Sigmoid colon (tissue), 7 donors: ENCODE measurements at places on chromosomes 12 and 14. TPM values are rescaled to one million over a fixed set of nuclear protein-coding genes. Genes with fewer than 3 reads are reported as not detected.

DNA sequence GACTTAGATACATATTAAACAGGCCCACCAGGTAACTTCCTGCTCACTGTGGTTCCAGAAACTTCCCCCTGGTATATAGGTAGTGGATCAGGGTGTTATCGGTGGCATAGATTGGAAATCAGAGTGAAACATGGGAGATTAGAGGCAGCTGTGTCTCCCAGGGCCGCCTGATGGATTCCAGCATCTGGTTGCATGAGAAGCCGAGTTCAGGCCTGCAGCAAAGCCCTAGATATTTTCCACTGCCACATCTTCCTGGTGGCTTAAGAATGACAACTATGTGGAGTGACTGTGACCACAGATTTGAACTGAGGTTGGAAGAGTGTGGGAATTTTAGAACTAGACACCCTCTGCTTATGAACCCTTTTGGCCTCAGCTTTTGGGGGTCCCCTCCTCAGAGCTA lies 184.8 kb upstream of the NTF3 start:
- DNase-seq: no peak

GRCh38 chr12:84891106-84891838 lies 21.3 kb downstream of the SLC6A15 start:
- no peak for DNase-seq

- no peak for DNase-seq
These were observed 42.1 kb upstream of the CTDSP2 start for GRCh38 chr12:57888409-57889157.

DNA sequence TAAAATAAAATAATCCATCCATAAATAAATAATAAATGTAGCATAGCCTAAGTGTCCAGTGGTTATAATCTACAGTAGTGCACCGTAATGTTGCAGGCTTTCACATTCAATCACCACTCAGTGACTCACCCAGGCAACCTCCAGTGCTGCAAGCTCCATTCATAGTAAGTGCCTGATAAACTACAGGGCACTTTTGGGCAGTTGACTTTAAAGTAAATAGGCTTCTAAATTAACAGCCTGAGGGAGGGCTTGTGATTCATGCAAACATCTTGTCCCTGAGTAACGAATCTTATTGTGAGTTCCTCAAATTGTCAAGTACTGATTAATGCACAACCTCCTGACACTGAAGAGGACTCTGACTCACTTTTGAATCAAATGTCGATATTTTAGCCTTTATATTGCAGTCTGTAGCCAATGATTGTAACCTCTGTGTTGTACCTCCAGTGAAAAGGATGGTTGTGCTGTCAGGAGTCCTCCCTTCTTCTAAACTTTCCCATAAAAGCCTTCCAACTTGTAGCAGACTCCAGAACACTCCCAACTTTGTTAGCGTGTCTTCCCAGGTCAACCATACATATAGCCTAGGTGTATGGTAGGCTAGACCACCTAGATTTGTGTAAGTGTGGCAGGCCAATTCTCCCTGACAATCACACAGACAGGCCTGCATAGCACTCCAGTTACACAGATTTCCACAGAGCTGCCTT lies 55.0 kb upstream of the BICD1 start:
- no peak for DNase-seq

GRCh38 chr14:105315211-105315721 lies 718 bp downstream of the PACS2 start:
- no peak for DNase-seq

GRCh38 chr12:117580015-117580717 lies 218.7 kb upstream of the NOS1 start:
- no peak for DNase-seq

DNA sequence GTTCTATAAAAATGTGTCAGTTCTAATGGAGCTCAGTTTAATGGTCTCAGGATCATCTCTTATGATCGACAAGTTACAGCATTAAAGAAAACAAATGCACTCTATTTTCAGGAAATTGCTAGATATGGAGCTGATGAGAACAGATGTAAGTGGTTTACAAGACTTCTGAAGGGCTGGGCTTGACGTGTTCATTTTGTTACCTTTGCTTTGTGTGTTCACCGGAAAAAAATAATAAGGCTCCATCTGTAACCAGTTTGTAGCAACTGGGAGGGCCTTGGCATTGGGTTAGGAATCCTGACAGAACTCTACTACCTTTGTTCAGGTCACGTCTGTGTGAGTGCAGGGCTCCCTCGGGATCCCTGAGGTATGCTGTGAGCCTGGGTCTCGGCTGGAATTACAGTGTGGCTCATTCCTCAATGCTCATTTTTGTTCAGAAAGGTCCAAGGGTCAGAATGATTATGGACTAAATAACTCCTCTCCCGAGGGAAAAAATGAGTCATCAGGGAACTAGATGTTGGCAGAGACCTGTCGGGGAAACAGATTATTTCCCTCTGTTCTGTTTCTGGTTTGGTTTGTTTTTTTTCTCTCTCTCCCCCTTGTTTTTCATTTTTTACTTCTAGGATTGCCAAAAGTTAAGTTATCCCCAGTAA lies 158.0 kb downstream of the SLC5A8 start:
- DNase-seq: no peak

DNA sequence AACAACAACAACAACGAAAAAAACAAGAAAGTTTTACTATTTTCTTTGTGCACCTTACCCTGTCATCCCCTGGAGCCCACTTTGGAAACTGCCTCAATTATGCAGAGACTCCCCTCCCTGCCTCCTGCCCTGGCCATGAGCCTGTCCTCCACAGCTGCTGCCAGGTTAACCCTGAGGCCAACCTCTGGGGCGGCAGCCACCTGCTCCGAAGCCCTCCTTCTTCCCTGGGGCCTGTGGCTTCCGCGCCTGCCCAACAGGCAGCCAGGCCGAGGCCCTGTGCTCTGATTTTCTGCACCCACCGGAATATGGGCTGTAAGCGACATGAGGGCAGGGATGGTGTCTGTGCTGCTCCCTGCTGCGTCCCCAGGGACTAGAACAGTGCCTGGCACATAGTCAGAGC lies 183.0 kb downstream of the CALM1 start:
- DNase-seq: no peak

DNA sequence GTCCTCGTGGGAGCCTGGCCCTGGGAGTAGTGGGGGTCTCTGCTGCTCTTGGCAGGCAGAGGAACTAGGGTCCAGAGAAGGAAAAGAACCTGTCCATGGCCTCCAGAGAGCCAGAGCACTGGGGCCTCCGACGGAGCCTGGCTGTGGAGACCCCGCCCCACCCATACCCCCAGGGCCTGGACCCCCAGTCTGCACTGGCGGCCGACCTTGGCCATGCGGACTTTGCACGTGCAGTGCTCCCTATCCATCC lies 1.1 kb downstream of the BEGAIN start:
- DNase-seq: no peak

DNA sequence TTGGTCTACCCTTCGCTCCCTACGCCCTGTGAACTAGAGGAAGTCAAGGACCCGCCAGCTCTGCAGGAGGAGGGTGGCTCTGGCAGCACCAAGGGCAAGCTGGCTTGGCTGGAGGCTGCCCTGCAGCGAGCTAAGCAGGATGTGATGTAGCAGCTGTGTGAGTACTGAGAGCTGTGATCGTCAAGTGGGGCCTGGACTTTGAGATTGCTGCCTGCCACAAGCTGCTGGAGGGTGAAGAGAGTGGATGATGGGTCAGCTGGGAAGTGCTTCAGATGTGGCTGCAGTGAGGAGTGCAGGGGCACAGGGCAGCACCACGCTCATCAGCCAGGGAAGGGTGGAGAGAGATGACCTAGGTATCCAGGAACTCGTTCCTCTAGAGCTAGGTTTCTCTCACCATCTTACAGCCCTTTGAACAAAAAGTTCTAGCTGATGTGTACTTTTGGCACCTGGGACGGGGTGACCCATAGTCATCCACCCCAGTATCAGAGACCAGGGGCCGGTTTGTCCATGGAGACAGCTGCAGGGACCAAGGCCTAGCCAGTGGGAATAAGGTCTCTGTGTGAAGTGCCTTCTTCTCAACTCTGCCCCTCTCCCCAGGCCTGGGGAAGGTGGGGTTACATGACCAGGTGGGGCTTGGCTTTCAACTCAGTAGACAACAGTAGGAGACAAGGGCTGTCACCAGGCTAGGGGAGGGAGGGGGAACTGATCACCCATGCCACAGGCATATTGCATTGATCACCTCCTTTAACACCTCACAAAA lies 3.2 kb downstream of the KRT86 start:
- DNase-seq: no peak

DNA sequence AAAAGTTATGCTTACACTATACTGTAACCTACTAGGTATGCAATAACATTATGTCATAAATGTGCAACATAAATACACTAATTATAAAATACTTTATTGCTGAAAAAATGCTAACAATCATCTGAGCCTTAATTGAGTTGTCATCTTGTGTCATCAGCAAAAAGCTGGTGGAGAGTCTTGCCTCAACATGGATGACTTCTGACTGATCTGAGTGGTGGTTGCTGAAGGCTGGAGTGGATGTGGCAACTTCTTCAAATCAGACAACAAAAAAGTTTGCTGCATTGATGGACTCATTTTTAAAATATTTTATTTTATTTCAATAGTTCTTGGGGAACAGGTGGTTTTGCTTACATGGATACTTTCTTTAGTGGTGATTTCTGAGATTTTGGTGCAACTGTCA lies 93.9 kb upstream of the AMN1 start:
- DNase-seq: no peak

GRCh38 chr12:49952391-49953055 lies 2.0 kb downstream of the AQP2 start:
- no peak for DNase-seq

DNA sequence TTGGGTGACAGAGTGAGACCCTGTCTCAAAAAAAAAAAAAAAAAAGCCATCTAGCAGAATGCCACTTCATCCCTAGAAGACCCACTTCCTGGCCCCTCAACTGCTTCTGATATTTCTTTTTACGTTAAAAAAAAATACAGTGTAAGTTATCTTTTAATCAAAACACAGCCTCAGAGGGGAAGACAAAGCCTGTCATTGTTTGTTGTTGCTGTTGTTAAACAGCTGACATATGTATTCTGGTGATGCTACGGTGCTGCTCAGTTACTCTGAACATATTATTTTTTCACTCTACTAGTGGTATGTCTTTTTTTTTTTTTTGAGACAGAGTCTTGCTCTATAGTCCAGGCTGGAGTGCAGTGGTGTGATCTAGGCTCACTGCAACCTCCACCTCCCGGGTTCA lies 75.4 kb downstream of the PAPLN start:
- no peak for DNase-seq

- no peak for DNase-seq
These were observed 8.2 kb downstream of the ARHGEF40 start for GRCh38 chr14:21078287-21078686.

PRR4 gene
- 0.68 TPM for total RNA-seq

MORN3 gene
- total RNA-seq: not detected

GZMH gene
- not detected for total RNA-seq

NINJ2 gene
- 8.3 TPM for total RNA-seq

NTN4 gene
- total RNA-seq: 17.4 TPM

AKAP6 gene
- total RNA-seq: 33.5 TPM

TPPP2 gene
- not detected for total RNA-seq
